ENCODE measurements at places on chromosomes 2 and 18.

DNA sequence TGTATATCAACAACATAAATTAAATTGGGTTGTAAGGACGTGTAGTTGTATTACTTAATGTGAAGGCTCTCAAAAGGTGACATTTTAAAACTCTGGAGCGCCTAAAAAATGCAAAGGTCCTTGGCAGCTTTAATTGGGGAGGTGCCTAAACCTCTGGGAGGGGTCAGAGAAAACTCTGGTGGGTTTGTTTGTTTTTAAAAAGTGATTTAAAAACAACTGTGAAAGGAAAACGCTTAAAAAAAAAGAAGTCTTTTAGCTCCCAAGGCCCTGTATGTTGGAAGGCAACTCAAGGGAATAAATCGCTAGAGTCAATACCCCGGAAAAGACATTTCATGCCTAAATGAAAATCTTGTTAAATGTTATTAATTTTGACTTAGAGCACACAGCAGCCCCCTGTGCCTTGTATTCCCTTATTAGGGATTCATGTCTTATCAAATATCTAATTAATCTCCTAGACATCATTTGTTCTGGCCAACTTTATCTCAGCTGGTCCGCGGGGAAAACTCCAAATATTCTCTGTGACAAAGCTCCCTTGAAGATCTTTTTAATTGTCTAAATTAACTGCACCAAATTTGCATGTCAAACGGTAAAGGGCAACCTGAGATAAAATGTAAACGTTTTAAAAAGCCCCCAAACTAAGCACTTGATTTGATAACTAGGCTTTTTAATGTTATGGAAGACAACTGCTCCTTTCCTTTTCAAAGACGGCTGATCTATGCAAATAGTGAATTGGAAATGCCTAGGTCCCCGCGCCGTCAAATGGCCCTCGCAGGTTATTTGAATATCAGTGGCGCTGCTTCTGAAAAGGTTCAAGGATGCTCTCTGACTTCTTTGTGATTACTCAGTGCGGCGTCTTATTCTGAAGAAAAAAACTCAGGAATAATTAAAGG lies 4.2 kb downstream of the SP9 start:
- no peak for DNase-seq

- DNase-seq = no peak
Observed at GRCh38 chr2:183594150-183594549, 469.9 kb downstream of the NUP35 start.

DNA sequence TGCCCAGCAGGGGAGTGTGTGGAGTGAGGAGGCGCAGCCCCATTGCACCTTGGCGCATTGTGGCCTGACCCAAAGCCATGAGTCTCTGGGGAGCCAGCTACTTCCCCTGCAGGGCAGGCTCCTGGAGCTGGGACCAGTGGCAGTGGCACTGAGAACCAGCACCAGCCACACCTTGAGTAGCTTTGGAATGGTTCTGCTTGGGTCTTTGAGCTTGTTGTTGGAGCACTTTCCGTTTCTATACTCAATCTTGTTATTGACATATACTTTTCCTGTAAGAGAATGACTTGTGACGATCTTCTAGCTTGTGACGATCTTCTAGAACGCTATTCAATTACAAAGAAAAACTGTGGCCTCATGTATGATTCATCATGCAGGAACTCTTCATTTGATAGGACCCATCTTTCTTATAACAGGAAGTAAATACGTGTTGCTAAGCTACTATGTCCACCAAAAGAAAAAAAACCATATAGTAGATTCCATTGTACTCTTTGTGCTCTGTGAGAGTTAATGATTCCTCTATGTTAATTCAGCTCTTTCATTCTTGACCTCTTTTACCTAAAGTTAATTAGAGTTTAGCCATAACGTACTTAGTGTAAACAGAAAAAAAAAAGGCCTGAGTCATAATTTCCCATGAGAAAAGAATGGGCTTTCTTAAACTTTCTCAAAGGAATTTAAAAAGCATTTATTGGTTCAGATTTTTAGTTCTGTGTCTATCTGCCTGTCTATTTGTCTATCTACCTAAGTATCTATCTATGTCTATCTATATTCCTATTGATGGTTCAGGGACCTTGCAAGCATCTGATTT lies 113.1 kb downstream of the GATA6 start:
- DNase-seq = no peak

DNA sequence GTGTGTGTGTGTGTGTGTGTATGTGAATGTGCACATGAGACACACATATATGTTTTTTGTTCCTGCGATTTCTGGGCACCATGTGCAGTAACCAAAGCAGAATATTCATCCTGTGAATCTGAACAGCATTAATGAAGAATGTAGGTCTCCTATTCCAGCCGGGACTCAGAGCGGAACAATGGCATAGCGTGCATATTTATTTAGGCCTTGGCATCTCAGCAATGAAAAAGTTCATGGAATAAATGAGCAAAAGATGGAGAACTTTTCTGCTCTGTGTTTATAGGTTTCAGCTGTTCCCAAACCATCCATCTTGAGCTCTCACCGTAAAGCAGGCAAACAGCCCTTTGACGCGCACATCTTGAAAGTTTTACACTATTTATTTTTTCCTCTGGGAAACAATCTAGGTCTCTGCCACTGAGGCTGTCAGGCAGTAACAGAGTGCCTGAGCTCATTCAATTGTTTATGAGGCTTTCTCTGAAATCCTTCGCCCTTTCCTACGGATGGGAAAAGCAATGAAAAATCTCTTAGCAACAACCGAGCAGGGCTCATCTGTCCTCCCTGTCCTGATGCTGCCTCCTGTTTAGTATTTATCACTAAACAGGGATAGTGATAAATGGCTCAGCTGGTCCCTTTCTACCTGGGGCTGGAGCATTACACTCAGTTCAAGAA lies 146.2 kb upstream of the MSH6 start:
- no peak for DNase-seq

- no peak for DNase-seq
Observed at GRCh38 chr18:53056064-53056463, 716.1 kb downstream of the DCC start.

- no peak for DNase-seq
Observed at GRCh38 chr2:54524226-54524991, 68.3 kb downstream of the SPTBN1 start.

- DNase-seq = no peak
Observed at GRCh38 chr2:160590664-160591063, 97.1 kb upstream of the RBMS1 start.

- DNase-seq = no peak
Observed at GRCh38 chr2:28373854-28374253, 18.8 kb upstream of the FOSL2 start.
